ENCODE measurements at places on chromosomes 11 and 22.
A peak's percentile ranks its signal among the peaks of the same experiment; 100 is the strongest.

DNA sequence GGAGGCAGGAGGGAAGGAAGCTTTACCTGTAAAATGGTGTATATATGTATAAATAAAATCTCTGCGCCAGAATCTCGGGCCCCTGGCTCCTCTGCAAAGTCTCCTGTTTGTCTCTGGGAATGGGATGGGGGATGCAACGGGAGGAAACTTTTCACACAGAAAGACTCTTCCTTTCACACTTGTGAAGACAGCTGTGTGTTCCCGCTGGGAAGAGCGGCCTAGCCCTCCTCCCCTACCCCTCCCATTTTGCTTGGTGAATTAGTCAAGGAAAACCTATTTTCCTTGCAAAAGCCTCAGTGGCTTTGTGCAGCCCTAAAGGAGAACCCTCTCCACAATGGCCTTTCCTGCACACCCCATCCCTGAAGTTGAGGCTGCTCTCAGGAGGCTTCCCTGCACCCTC is 9.4 kb upstream of the IGF2 start:
- DNase-seq, result no peak

GRCh38 chr22:27133019-27133431 is 475.6 kb downstream of the MIAT start:
- no peak for DNase-seq

DNA sequence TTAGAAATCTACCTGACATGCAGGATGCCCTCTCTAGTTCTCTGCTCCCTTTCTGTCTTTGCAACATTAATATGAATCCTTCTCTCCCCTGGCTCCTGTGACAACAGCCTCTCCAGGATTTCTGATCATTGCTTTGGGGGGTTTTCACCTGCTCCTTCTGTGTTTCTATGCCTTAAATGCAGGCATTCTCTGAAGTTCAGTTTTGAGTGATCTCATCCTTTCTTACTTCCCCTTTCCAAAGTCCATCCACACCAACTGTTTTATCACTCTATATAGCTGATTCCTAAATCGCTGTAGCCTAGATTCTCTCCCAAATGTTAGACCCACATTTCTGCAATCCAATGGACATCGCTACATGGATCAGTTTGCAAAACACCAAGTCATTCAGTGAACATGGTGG is 330.7 kb upstream of the NCAM1 start:
- DNase-seq, result no peak

GRCh38 chr11:130534551-130534950 is 86.1 kb downstream of the ADAMTS15 start:
- DNase-seq, result no peak

GRCh38 chr11:66619080-66619554 is 2.7 kb downstream of the RBM14 start:
- peak; percentile 11 for DNase-seq

- no peak for DNase-seq
Measured at GRCh38 chr11:8512547-8512946, 81.5 kb downstream of the STK33 start.

DNA sequence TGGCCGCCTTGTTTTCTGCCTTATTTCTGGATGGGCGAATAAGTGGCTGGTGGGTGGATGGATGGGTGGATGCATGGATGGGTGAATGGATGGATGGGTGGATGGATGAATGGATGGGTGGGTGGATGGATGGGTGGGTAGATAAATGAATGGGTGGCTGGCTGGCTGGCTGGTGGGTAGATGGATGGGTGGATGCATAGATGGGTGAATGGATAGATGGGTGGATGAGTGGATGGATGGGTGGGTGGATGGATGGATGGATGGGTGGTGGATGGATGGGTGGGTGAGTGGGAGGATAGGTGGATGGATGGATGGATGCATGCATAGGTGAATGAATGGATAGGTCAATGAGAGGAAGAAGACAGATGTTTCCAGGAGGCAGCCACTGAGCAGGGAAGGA is 98.9 kb downstream of the CACNA1I start:
- no peak for DNase-seq

DNA sequence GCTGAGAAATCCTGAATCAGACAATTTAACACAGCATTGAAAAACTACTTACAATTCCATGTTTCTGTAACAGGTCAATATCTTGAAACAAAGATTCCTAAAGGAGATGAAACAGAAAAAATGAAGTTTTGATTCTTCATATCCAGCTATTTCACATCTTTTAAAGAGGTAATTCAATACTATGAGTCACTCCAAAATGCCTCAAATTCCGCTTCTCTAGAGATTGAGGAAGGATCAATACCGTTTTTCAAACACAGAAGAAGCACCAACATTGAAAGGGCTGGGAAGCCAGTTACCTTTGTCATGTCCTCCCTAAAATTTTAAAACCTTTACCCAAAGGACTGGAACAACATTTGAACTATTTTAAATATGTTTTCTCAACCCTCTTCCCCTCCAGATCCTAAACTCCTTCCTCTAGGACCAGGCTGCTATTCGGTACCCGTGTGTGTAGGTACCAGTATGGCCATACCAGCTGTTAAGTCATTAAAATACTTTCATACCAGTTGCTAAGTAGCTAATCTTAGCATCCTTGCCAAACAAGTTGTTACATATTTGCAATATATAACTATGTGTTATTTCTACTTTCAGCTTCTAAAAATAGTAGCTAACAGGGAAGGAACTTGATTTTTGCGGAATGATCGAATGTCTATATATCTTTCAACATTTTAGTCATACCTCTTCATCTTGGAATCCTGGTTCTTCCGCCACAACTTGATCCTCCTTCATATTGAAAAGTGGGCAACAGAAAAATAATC is 2.3 kb downstream of the DMC1 start:
- no peak for DNase-seq

GRCh38 chr11:14519597-14519916 is 629 bp downstream of the PSMA1 start:
- DNase-seq, result no peak

DNA sequence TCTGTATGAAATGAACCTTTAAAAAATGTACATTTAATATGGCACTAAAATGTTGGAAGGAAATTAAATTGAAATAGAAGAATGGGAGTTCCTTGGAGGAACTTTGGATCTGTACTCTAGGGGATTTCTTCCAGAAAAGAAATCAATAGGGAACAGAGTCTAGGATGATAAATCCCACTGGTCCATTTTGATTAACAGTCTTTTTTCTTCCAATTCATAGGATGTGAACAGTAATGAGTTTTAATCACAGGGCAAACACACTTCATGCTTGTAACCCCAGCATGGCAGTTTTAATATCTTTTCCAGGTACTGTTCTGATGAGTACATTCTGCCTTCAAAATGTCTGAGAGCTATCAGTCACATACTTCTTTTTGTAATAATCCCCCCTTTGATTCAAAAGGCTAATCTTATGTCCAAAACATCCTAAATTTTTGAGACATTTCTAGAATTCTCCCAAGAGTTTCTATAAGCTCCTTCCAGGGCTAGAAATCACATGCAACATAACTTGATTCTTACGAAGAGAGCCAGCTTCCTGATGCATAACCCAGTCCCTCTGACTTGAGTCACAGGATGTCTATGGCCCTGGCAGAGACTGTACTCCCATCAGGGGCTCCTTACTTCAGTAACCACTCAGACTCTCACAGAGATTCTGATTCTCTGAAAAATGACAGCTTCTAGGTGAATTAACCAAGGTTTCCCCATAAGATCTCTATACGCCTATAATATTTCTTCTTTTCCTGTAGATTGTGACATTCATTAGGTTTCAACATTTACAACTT is 112.9 kb downstream of the SLC36A4 start:
- DNase-seq, result no peak

- no peak for DNase-seq
Measured at GRCh38 chr11:80297858-80298632, 857.2 kb upstream of the TENM4 start.

DNA sequence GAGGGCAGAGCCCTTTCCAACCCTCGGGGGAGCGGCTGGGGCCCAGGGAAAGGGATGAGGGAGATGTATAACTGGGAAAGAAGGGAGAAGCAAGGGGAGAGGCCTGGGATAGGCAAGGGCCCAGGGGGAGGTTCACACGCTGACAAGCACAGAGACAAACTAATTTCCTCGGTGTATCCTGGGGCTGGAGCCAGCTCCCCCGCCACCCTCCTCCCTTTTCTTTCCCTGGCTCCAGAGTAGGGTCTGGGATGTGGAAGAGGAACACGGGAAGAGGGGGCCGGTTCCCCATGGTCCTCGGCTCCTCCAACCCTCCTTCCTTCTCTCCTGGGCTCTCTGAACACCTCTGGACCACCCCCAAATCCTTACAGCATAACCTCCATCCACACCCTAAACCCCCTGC is 6.9 kb downstream of the CLCF1 start:
- DNase-seq, result no peak
